ENCODE measurements at places on chromosomes 16 and 17.

- DNase-seq = no peak
Observed at GRCh38 chr16:1299868-1300203, 9.6 kb upstream of the UBE2I start.

DNA sequence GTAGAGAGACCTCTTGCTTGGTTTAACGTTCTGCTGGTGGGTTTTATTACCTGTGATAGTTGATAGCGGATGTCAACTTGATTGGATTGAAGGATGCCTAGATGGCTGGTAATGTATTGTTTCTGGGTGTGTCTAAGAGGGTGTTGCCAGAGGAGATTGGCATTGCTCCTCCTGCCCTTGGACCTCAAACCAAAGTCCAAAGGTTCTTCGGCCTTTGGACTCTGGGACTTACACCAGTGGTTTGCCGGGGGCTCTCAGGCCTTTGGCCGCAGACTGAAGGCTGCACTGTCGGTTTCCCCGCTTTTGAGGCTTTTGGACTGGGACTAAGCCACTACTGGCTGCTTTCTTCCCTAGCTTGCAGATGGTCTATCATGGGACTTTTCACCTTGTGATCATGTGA is 17.5 kb upstream of the TNRC6C start:
- DNase-seq = no peak

GRCh38 chr16:1491327-1491726 is 1.8 kb upstream of the TELO2 start:
- DNase-seq = no peak

DNA sequence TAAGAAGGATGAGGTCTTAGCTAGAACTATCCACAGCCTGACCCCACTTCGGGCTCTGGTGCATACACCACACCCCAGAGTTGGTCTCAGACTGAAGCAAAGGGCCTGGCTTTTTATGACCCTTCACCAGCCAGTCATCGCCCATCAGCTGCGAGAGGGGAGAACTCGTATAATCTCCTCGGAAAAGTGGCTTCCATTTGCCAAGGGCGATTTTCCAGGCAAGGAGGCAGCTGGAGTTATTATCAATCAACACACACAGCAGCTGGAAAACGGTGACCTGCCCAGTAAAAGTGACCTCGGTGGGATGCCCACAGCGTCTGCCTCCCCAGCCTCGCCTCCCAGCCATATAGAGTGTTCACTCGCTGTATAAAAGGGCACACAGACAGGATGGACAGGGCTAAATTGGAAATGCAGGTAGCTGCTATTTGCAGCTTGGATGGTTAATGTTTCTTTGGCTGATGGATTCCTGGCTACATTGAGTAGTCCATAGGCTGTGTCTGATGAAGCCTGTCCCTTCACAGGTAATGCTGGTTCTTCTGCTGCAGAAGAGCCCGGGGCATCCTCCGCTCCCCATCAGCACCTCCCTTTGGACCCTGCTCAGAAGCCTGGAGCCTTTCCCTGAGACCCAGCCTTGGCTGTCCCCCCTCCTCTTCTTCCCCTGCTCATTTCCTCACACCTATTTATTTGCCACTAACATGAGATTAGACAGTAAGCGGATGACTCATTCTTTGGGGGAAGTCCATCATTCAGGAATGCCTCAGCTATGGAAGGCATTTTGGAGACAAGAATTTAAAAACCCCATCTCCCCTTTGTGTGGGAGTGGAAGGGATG is 45.7 kb downstream of the TMEM186 start:
- DNase-seq = no peak

DNA sequence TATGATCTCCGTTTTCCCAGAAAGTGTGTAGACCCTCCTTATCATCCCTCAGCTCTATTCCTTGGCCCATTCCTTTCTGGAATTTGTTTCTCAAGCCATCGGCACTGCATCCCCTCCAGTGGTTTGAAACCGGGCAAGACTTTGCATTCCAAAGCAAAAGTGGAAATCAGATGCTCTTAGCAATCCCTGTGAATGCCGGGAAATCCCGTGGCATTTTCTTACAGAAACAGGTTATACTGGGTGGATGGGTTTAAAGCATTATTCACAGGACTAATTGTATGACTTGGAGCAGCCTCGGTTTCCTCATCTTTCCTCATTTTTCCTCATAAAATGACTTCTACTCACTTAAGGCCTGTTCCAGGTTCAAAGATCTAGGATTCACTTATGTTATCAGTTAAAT is 52.0 kb downstream of the MAP2K6 start:
- DNase-seq = no peak

DNA sequence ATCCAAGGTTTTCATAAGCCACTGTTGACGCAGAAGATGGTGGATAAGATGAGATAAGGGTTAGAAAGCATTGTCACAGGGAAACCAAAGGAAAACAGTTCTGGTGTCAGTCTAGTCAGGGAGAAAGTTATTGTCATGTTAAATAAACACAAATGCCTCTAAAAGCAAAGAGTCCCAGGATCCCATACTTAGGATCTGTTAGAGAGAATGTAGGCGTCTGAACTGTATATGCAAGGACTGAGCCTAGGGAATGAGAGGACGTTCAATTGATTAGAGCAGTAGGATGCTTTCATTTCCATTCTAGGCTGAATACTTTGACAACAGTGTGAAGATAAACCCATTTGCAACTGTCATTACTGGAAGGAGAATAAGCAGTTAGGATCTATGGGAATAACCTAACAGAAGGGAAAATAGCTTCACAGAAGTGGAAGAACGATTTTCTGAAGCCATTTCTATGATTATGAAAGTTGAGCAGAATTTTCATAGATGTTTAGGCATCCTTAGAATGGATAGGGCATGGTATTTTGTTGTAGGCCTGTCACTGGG is 1149.1 kb upstream of the CDH8 start:
- no peak for DNase-seq

DNA sequence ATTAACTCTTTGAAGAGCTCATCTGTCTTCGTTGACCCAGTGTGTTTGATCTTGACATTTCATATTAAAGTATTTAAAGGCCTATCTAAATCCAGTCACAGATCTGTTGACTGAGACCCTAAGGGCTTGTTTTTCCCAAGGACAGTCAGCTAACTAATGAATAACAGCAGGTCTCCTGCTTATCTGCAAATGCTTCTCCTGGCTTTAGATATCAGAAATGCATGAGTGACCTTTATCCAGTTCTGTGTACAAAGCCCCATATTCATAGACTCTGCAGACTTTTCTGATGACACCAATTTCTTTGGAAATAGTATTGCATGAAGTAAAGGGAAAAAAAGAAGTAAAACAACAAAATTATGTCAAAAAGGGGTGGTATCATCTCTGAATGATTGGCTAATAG is 70.3 kb downstream of the YPEL2 start:
- no peak for DNase-seq

GRCh38 chr17:71933306-71933705 is 187.5 kb upstream of the SOX9 start:
- no peak for DNase-seq

GRCh38 chr16:81608523-81609209 is 164.1 kb downstream of the CMIP start:
- DNase-seq = no peak

All from Right ventricle myocardium superior (tissue), 1 donor.